ENCODE measurements at places on chromosomes 12 and 14.

GRCh38 chr12:71589478-71589881, 74.2 kb downstream of the ZFC3H1 start:
- peak; percentile 86 for DNase-seq

DNA sequence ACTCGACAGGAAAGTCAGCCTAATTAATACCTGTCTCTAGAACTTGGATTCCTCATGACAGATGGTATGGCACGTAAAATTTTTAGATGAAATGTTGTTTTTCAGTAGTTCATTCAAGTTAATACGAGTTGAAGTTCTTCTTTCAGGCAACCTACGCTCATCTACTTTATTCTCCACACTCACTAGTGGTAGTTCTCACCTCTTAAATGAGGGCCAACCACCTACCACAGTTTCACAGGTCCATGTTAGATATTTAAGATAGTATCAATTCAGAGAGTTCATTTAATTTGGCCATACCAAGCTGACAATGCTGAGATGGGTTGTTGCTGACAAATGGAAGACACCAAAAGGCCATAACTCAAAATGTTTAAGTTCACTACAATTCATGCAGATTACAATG, 50.6 kb downstream of the NIN start:
- no peak for DNase-seq

DNA sequence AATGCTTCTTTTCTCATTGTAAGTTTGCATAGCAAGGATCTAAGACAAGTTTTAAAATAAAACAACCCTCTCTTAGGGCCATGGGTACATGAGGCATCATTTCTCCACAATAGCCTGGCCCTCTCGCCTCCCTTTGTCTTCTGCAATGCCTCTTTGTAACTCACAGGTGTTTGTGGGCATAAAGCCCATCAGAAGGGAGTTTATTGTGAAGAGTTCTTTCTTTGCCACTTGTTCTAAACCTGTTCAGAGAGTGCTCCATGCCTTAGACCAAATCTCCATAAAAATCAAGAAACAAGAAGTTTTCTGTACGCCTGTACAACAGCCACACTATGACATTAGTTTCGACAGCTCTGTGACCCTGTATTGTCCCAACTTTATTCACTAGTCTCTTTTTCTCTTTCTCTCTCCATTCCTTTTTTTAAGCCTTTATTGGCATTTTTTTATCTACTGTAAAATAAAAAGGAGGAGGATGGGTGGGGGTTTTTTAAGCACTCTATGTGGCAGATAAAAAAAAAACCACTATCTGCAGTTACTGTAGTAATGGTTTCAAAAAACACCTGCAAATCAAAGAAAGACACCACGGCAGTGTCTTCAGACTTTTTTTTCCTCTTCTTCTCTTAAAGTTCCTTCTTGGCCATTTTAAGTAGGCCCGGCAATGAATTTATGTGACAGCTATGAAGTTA, 1.6 kb downstream of the C12orf42 start:
- DNase-seq = no peak

DNA sequence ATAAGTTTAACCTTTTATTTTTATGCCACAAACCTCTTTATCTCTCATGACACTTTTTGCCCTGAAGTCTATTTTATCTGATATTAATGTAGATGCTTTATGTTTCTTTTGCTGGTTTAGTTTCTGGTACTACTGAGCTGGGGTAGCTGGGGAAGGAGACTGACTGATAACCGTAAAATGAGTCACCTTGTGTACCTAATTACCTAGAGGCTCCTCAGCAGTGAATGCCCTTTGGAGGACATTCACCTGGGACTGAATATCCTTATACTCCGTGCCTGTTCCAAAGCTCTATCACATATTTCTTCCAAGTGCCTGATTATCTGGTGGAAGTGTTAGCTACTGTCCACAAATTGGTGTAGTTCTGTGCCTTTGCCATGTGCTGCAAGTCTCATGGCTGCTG, 13.9 kb downstream of the ATL1 start:
- DNase-seq = peak; percentile 32

GRCh38 chr12:131253376-131254026, 299.8 kb downstream of the ADGRD1 start:
- no peak for DNase-seq

- DNase-seq = no peak
Observed at GRCh38 chr12:1529228-1529861, 65.0 kb downstream of the FBXL14 start.

DNA sequence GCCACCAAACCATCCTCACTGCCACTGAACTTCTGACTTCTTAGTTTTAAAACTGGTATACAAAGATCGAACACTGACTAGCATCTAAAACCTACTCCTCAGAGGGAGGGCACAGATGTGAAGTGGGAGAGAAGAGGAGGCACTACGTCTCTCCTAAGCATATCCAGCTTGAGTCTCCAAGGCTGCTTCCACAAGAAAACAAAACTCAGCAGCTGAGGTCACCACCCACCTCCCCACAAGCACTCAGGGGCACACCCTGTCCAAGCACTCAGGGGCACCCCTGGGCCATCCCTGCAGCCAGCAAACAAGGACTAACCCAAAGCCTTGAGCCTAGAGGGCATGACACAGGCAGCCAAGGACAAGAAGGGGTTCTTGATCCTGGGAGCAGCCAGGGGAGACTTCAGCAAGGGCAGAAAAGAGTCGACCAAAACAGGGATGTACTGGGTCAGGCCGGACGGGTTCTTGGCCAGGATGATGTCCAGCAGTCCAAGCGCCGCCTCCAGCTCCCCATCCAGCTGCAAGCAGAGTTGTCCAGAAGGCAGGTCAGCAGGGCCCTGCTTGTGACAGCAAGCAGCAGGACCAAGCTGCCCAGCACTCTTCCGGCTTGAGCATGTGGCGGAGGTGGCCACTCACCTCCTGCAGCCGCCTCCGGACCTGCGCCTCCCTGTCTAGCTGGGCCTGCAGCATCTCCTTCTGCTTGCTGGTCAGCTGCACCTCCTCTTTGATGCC, 34.8 kb downstream of the GCN1 start:
- DNase-seq = no peak

DNA sequence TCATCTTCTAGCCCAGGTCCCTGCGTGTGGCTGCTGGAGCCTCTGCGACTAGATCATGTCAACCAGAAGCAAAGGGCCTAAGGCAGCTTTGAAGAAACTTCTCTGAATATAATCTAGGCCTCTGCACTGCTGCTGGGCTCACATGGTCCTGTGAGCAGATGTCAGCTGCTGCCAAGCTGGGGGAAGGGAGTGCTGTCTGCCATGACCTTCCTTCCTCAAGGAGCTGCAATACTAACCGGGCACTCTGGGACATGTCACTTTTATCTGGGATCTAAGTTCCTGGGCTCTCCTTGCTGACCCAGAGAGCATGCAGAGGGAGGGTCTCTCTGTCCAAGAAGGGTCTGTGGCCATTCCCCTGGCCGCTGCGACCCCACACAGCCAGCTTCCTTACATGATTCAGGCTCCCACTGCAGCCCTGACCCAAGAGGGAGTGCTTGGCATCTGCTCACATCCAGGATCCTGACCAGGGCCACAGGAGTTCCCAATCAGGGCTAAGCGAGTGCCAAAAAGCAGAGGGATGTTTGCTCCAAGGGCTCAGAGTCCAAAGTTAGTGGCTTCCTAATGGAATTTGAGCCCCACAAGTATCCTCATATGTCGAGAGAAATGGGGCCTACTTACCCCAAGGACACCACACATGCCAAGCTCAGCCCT, 74.0 kb downstream of the PLEKHG3 start:
- no peak for DNase-seq

GRCh38 chr12:64699504-64700115, 59.6 kb downstream of the GNS start:
- DNase-seq = no peak

GRCh38 chr14:83289896-83290295, 1756.2 kb upstream of the SEL1L start:
- DNase-seq = no peak

GRCh38 chr12:51048661-51049251, 629 bp downstream of the LETMD1 start:
- DNase-seq = no peak

DNA sequence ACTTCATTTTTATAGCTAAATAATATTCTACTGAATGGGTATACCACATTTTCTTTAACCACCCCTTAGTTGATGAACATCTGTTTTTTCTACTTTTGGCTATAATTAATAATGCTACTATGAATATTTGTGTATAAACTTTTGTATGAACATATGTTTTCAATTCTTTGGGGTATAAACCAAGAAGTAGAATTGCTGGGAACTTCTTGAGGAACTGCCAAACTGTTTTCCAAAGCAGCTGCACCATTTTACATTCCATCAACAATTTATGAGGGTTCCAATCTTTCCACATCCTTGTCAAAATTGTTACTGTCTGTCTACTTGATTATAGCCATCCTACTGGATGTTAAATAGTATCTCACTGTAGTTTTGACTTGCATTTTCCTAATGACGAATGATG, 221.8 kb downstream of the PRKD1 start:
- DNase-seq = no peak

DNA sequence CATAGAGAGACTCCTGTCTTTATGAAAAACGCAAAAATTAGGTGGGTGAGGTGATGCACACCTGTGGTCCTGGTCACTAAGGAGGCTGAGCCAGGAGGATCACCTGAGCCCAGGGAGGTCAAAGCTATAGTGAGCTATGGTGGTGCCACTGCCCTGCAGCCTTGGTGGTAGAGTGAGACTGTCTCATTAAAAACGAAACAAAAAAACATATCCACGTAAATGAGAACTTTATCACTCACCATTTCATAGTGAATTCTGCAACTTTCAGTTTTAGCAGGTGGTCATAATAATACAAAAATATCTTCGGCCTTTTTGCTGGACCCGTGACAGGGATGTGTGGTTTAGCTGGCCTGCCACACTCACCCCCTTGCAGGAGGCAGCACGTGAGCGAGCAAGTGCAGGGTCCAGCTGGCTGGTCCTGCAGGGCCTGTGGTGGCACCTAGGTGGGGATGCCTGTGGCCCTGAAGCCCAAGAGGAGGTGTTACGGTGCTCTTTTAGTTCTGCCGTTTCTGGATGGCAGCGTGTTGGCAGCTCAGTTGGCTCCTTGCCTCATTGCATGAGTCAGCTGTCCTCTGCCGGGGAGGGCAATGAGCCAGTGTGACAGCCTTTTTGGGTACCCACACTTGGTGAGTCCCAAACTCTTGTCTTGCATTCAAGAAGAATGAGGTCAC, 1330.7 kb upstream of the TMEM132C start:
- no peak for DNase-seq

DNA sequence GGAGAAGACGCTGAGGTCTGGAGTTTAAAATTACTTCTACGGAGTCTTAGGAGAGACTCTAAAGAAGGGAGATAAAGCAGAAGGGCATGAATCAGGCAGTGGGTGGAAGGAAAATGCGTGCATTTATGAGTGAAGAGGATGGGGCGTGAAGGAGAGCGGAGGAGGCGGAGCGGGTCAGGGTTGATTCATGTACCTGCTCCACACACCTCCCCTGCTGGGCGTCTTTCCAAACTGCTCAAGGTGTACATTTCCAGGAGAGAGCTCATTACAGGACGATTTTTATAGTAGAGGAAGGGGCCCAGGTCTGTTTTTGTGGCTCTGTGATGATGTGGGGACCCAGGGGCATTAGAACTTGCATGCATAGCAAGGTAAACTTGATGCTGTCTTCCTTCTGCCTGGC, 65.0 kb upstream of the ASPG start:
- no peak for DNase-seq

DNA sequence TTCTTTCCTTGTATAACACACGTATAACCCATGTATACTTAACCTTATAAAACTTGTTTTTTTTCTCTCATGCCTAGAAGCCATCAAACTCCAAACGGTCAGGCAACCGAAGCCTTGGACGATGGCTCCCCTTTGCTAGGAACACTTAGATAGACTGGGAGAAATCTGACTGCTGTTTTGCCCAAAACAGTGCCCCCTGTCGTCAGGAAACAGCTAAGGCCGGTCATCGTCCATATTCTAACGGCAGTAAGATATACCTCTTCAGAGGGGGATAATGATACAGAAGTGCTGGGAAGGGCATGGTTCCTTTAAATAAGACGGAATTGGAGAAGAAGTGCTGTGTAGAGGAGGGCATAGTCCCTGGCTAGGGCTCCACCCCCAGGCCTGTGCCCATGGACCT, 130.5 kb downstream of the SLC41A2 start:
- no peak for DNase-seq

DNA sequence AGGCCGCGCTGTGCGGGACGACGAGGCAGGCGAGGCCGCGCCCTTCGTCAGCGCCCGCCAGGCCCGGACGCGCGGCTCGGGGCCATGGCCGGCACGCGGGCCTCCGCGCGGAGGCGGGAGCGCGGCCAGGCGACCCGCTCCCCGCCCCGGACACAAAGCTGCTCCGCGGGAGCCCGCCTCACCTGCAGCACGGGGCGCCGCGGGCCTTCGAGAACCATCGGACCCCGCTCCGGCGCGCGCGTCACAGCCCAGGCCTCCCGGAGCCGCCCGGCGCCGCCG, 342 bp downstream of the DICER1 start:
- DNase-seq = no peak

- DNase-seq = peak; percentile 74
Observed at GRCh38 chr12:108853981-108854446, 3.4 kb downstream of the SSH1 start.

DNA sequence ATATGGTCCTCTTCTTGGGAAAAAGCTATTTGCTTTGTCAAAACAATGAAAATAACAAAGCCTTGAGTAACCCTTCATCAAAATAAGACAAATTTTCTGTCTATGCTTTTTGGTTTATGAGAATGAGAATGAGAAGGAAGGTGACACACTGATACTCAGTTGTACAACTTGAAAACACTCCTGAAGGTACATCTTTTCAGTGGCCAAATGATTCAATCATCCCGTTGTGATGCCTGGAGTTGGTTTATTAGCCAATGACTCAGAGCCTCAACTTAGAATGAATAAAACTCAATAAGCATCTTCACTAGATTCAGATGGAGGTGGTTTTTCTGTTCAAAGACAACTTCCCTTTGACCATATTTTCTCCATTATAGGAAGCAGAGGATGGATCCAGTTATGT, 7.8 kb upstream of the CALM1 start:
- DNase-seq = peak; percentile 30

DNA sequence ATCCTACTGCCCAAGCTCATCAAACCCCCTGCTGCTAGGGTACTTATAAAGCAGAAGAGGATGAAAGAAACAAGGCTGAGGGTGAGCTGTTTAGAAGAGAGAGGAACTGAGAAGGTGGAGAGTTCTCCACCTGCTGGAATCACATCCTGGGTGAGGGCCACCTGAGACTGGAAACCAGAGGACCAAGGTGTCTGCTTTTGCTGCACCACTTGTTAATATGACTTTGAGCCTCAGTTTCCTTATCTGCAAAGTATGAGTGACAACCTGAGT, 203.2 kb upstream of the SSTR1 start:
- no peak for DNase-seq

GRCh38 chr12:16499611-16500010, 106.4 kb downstream of the LMO3 start:
- DNase-seq = no peak
